Suppressor macrophage treated with lipopolysaccharide for 1 hour (primary cell): ENCODE measurements at places on chromosomes 12 and 14.

GRCh38 chr14:52363961-52364360 lies 49.8 kb downstream of the PTGER2 start:
- peak; percentile 68 for DNase-seq

DNA sequence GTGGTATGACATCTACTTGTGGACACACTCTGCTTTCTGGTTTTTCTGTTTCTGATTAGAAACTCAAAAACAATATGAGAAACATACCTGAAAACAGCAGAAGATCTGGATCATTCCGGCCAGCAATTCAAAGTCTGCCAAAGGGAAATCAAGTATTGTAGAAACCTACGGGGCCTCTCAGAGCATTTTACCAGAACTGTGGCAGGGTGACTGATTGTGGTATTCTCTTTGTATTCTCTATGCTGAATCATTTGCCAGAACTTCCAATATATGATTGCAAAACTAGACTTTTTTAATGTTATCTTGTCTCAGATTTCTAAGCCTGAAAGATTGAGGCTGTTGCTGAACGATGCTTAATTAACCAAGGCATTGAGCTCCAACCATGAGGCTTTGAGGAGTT lies 5.9 kb upstream of the GZMB start:
- no peak for DNase-seq

DNA sequence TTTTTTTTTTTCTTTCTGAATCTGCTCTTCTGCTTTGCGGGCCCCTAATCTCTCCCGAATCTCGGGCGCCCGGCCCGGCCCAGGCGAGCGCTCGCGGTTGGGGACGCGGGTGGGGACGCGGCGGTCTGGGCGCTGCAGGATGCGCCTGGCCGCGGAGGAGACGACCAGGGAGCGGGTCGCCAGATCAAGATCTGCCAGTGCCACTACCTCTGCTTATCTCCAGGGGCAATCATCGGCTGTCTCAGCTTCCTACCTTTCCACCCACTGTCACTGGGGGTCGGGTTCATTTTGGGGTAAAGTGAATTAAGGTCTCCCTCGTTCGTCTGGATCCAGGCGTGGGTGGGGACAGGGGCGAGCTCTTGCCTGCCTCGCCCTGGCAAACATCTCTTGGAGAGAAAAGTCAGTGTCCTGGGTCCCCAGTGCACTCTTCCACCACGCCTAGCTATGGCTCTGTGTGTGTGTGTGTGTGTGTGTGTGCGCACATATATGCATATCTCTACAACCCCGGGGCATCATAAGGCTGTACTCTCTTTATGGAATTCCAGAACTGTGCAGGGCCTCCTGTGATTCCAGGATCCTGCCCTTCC lies 422.3 kb downstream of the VRK1 start:
- no peak for DNase-seq

- DNase-seq: peak; percentile 45
These were observed 174.5 kb downstream of the ETNK1 start for GRCh38 chr12:22799503-22799902.

DNA sequence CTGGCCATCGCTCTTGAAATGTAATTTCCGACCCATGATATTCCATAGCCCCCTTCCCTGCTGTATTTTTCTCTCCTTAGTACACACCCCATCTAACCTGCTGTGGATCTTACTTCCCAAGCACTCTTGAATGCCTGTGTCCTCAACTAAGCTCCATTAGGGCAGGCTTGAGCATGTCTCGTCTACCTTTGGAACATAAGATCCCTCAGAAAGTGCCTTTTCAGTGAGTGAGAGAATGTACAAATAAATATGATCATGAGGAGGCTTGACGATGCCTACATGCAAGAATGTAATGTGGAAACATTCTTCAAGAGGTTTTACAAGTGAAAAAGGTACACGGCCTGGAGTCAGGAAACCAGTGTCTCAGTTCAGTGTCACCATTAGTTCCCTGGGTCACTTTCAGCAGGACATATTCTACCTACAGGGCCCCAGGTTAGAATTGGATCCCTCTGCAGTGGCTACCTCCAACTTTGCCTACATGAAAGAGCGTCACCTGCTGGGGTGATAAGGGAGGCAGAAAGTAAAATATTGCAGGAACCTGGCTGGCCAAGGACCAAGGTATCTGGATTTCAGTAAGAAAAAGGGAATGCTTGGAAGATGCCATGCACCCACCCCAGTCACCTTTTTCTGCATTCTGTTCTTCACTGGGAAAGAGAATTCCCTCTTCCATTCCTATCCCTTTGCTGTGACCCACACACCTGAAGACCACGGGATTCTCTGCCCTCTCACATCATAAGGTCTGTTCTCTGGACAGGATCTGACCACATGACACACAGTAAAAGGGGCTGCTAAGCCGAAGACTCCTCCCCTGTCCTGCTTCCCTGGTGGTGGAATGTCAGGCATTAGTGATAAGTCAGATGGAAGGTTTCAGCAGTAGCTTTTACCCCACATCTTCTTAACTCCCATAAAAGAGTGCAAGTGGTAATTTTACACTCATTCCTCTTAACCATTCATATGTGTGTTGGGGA lies 24.6 kb upstream of the SERPINA1 start:
- no peak for DNase-seq
